ENCODE measurements at places on chromosomes 11 and 22. TPM values are rescaled to one million over a fixed set of nuclear protein-coding genes. Genes with fewer than 3 reads are reported as not detected.

DNA sequence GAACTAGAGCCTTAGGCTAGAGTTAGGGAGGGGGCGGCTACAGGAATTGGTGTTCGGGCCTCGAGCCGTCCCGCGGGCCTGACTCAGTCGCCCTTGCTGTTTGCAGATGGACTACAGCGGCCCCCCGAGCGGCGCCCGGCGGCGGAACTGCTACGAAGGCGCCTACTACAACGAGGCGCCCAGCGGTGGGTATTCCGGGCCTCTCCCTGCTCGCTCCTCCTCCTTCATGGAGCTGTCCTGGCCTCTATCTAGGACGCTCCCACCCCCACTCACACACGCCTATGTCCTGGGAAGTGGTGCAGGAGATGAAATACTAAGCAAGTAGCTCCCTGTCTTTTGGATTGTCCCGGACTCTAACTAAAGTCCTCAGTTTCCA, 1.4 kb downstream of the MYOD1 start:
- H3K27ac ChIP-seq: no peak overlapping the region
- no peak overlapping the region for H3K4me3 ChIP-seq
- peaks cover 7% of the 10 kb centered on the region for H3K27me3 ChIP-seq
- H3K36me3 ChIP-seq: no peaks in the 10 kb centered on the region

- no peak overlapping the region for H3K4me3 ChIP-seq
- DNase-seq: no peak
- H3K27me3 ChIP-seq: no peaks in the 10 kb centered on the region
- H3K27ac ChIP-seq: no peak overlapping the region
- H3K36me3 ChIP-seq: no peaks in the 10 kb centered on the region
Observed at GRCh38 chr22:44389926-44390612, 77.3 kb upstream of the SHISAL1 start.

DNA sequence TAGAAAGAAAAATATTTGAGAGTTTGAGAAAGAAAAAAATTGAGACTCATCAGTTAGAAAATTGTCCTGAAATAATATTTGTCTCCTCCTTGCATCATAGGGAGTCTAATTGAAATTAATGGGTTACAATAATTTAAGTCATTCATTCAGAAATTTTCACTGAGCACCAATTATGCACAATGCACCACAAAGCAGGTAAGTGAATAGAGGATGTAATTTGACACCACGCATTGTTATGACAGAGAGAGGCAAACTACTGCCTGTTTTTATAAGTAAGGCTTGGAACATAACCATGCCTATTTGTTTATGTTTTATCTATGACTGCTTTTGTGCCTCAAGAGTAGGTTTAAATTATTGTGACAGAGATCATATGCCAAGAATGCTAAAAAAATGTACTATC, 537.9 kb upstream of the FAT3 start:
- H3K36me3 ChIP-seq: no peaks in the 10 kb centered on the region
- no peak overlapping the region for H3K4me3 ChIP-seq
- no peak overlapping the region for H3K27ac ChIP-seq
- H3K27me3 ChIP-seq: no peaks in the 10 kb centered on the region
- H3K4me1 ChIP-seq: no peaks in the 10 kb centered on the region

- no peak for DNase-seq
- H3K4me3 ChIP-seq: no peak overlapping the region
- peaks cover 2% of the 10 kb centered on the region for H3K27me3 ChIP-seq
- H3K27ac ChIP-seq: no peak overlapping the region
- peaks cover 11% of the 10 kb centered on the region for H3K4me1 ChIP-seq
Observed at GRCh38 chr11:34176751-34177209, 71.4 kb downstream of the NAT10 start.

DNA sequence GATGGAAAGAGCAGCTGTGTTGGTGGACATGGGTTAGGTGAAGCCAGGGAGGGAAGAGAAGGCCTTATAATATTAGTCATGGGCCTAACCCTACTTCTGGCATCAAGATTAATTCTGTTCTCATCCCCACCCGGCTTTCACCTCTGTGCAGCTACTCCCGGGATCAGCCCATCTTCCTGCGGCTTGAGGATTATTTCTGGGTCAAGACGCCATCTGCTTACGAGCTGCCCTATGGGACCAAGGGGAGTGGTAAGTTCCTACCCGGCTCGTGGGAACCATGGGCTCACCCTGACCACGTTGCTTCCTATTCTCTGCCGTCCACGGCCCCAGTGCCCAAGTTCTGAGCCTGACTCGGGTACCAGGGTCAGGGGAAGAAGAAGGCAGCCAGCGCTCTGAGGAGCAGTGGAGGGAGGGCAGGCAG, 51.6 kb downstream of the ST3GAL4 start:
- no peaks in the 10 kb centered on the region for H3K4me1 ChIP-seq
- H3K27me3 ChIP-seq: no peaks in the 10 kb centered on the region
- H3K27ac ChIP-seq: no peak overlapping the region
- no peak overlapping the region for H3K4me3 ChIP-seq

DNA sequence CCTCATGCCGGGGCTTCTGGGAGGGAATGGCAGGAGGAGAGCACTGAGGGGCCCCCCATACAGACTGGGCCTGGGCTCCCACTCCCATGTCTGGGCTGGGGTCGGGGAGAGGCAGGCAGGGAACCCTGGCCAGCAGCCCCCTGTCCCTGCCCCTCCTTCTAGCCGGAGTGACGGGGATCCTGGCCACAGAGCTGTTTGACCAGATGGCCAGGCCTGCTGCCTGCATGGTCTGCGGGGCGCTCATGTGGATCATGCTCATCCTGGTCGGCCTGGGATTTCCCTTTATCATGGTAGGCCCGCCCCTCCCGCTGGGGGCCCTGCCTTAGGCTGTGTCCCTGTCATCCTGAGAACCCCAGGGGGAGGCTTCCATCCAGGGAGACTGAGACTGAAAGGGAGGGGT, 10.0 kb upstream of the MIF start:
- no peak for DNase-seq
- no peak overlapping the region for H3K4me3 ChIP-seq
- no peaks in the 10 kb centered on the region for H3K27me3 ChIP-seq
- no peak overlapping the region for H3K27ac ChIP-seq
- H3K4me1 ChIP-seq: no peaks in the 10 kb centered on the region
- H3K36me3 ChIP-seq: peaks cover 6% of the 10 kb centered on the region

DNA sequence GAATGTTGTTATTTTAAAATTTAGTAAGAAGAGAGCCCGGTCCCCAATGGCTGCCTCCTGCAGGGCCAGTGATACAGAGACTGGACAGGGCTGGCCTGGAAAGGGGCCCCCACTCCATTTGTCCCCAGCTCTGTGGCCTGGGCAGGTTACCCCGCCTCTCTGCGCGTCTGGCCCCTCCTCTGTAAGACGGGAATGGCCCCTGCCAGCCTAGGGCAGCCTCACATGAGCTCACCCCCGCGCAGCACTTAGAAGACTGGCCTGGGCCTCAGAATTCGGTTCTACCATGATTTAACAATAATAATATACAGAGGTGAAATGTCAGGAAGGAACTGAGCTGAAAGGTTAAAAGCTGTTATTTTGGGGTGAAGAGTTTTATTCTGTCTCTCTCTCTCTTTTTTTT, 1.3 kb downstream of the APOBEC3G start:
- H3K36me3 ChIP-seq: peaks cover 35% of the 10 kb centered on the region
- H3K4me1 ChIP-seq: peaks cover 67% of the 10 kb centered on the region
- peak overlapping the region; percentile 87 for H3K27ac ChIP-seq
- no peaks in the 10 kb centered on the region for H3K27me3 ChIP-seq
- peak overlapping the region; percentile 69 for H3K4me3 ChIP-seq

GRCh38 chr11:31798554-31799434, 12.3 kb downstream of the PAX6 start:
- H3K27ac ChIP-seq: no peak overlapping the region
- no peak overlapping the region for H3K4me3 ChIP-seq
- H3K27me3 ChIP-seq: peaks cover 44% of the 10 kb centered on the region
- H3K4me1 ChIP-seq: peaks cover 16% of the 10 kb centered on the region

- peaks cover 8% of the 10 kb centered on the region for H3K27me3 ChIP-seq
- no peaks in the 10 kb centered on the region for H3K36me3 ChIP-seq
- peaks cover 11% of the 10 kb centered on the region for H3K4me1 ChIP-seq
- H3K4me3 ChIP-seq: no peak overlapping the region
- no peak overlapping the region for H3K27ac ChIP-seq
Observed at GRCh38 chr22:24495365-24495675, 188 bp downstream of the UPB1 start.

DNA sequence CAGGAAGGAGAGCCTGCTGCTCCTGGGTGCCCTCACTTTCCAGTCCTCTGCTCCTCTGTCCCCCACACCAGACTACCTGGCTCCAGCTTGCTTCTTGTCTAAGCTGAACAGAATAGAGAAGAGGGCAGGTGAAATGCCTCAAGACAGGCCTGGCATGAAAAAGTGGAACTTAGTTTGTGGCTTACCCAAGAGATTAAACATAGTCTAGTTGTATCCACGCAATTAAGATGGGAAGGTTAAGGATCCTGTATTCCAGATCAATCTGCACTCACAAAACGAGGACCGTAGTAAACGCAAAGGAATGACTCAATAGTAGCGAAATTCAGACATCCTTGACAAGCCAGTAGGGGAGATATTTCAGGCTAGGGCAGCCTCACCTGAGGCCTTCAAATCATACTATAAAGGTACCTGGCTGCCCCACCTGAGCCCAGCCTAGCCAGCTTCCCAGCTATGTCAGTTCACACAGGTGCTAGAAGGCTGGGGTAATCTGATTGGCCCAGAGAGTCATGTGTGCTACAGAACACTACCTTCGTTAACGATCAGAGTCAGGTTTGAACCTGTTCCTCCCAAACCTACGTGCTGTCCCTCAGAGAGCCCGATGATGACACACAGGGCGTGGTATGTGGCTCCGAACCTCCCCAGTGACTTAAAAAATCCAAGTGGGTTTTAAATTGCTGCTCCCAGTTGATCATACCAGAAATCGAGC, 46.5 kb downstream of the AHNAK start:
- peaks cover 9% of the 10 kb centered on the region for H3K4me1 ChIP-seq
- no peaks in the 10 kb centered on the region for H3K27me3 ChIP-seq
- H3K27ac ChIP-seq: no peak overlapping the region
- H3K36me3 ChIP-seq: no peaks in the 10 kb centered on the region
- no peak for DNase-seq

GRCh38 chr11:26286472-26287066, 45.4 kb upstream of the ANO3 start:
- peaks cover 4% of the 10 kb centered on the region for H3K4me1 ChIP-seq
- no peaks in the 10 kb centered on the region for H3K36me3 ChIP-seq
- H3K27me3 ChIP-seq: peaks cover 2% of the 10 kb centered on the region
- no peak overlapping the region for H3K27ac ChIP-seq
- DNase-seq: peak; percentile 2

- no peak overlapping the region for H3K27ac ChIP-seq
- no peak for DNase-seq
- H3K36me3 ChIP-seq: no peaks in the 10 kb centered on the region
- no peaks in the 10 kb centered on the region for H3K4me1 ChIP-seq
- no peaks in the 10 kb centered on the region for H3K27me3 ChIP-seq
- no peak overlapping the region for H3K4me3 ChIP-seq
Observed at GRCh38 chr11:61489833-61490721, 18.5 kb upstream of the LRRC10B start.

DNA sequence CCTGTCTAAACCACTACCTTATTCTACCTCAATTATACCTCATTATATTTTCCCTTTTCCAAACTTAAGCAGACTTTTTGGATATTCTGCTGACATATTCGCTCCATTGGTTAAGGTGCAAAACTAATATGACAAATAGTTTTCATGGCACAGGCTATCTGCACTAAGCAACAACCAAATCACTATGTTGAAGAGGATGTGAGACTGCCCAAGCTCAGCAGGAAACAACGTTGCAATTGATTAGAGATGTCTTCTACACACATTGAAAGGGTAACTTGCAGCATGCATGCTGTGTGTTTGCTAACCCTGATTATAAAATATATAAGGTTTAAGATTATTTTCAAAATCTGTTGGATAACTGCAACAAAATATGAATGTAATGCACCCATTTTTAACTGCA, 61.6 kb downstream of the STK33 start:
- H3K4me3 ChIP-seq: no peak overlapping the region
- no peak for DNase-seq
- H3K4me1 ChIP-seq: no peaks in the 10 kb centered on the region
- H3K27me3 ChIP-seq: no peaks in the 10 kb centered on the region

- no peak overlapping the region for H3K27ac ChIP-seq
- H3K4me1 ChIP-seq: no peaks in the 10 kb centered on the region
- H3K4me3 ChIP-seq: no peak overlapping the region
- peaks cover 3% of the 10 kb centered on the region for H3K36me3 ChIP-seq
- DNase-seq: no peak
Observed at GRCh38 chr22:43042101-43042780, 27.3 kb upstream of the PACSIN2 start.

GRCh38 chr11:30423886-30424285, 101.0 kb downstream of the ARL14EP start:
- no peaks in the 10 kb centered on the region for H3K27me3 ChIP-seq
- H3K4me3 ChIP-seq: no peak overlapping the region
- H3K4me1 ChIP-seq: no peaks in the 10 kb centered on the region
- DNase-seq: no peak
- H3K27ac ChIP-seq: no peak overlapping the region

DNA sequence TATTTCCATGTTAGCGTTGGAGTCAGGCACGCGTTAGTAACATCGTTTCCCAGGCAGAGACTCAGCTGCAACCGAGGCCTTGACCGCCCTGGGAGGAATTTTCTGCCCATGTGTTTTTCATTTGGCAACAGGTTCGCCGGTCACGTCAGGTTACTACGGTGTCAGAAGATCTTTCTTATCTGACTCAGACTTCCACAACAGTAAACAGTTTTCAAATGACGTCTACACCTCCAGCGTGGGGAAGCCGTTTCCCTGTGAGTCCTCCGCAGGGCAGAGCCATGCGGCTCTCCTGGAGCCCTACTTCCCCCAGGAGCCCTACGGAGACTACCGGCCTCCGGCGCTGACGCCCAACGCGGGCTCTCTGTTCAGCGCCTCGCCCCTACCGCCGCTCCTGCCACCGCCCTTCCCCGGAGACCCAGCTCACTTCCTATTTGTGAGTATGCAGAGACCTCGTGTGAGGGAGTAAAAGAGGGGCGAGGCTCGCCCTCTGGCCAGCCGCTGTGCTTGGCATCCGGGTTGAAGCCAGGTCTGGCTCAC, 14.3 kb upstream of the POU2AF3 start:
- H3K27me3 ChIP-seq: no peaks in the 10 kb centered on the region
- H3K27ac ChIP-seq: no peak overlapping the region
- H3K4me3 ChIP-seq: no peak overlapping the region

- peaks cover 11% of the 10 kb centered on the region for H3K4me1 ChIP-seq
- H3K4me3 ChIP-seq: no peak overlapping the region
- no peak overlapping the region for H3K27ac ChIP-seq
- no peaks in the 10 kb centered on the region for H3K36me3 ChIP-seq
- no peaks in the 10 kb centered on the region for H3K27me3 ChIP-seq
- no peak for DNase-seq
Observed at GRCh38 chr11:73750228-73750627, 10.6 kb downstream of the RAB6A start.

GRCh38 chr11:67146516-67147226, 27.6 kb downstream of the KDM2A start:
- no peak for DNase-seq
- H3K27ac ChIP-seq: no peak overlapping the region
- peaks cover 31% of the 10 kb centered on the region for H3K36me3 ChIP-seq
- H3K27me3 ChIP-seq: no peaks in the 10 kb centered on the region

- no peaks in the 10 kb centered on the region for H3K36me3 ChIP-seq
- H3K4me1 ChIP-seq: peaks cover 9% of the 10 kb centered on the region
- no peak for DNase-seq
- H3K27me3 ChIP-seq: peaks cover 1% of the 10 kb centered on the region
- H3K27ac ChIP-seq: no peak overlapping the region
Observed at GRCh38 chr11:119747868-119748660, 19.1 kb upstream of the NECTIN1 start.

The OLFML1 gene
- not detected for total RNA-seq

The BRSK2 gene
- total RNA-seq: 0.14 TPM

The BCO2 gene
- 5.8 TPM for total RNA-seq

The MYOD1 gene
- not detected for total RNA-seq

The SYT12 gene
- total RNA-seq: not detected

The GDPD4 gene
- not detected for total RNA-seq

The GAB4 gene
- 2.7 TPM for total RNA-seq

The WT1 gene
- total RNA-seq: not detected
